ENCODE measurements at places on chromosomes 5 and 9. TPM values are rescaled to one million over a fixed set of nuclear protein-coding genes. Genes with fewer than 3 reads are reported as not detected.
A peak's percentile ranks its signal among the peaks of the same experiment; 100 is the strongest.

Gene ADAMTSL1
- 3.2 TPM for polyA plus RNA-seq

Gene COL15A1
- 42.0 TPM for polyA plus RNA-seq

Gene PCDHB9
- 1.2 TPM for polyA plus RNA-seq

DNA sequence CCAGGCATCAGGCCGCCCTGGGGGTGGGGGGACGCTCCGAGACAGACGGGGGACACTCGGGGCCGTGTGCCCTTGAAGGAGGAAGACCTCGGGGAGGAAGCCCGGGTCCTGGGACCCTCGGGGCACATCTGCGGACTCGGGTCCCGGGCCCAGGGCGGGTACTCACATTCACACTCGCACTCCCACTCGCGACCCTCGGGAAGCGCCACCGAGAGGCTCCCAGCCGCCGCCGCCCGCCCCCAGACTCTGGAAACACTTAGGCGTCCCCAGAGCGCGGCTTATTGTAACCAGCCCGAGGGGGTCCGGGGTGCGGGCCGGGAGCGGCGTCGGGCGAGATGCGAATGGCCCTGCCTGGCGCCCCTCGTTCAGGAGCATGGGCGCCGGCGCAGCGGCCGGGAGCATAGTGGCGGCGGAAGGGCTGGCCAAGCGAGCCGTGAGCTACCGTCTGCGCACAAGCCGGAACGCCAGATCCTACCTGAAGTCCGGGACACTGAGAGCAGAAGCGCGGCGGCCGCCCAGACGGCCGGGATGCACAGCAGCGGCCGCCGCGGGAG, 559 bp downstream of the ROR2 start:
- DNase-seq: no peak

GRCh38 chr5:44801992-44802391, 6.8 kb upstream of the MRPS30 start:
- DNase-seq: no peak

DNA sequence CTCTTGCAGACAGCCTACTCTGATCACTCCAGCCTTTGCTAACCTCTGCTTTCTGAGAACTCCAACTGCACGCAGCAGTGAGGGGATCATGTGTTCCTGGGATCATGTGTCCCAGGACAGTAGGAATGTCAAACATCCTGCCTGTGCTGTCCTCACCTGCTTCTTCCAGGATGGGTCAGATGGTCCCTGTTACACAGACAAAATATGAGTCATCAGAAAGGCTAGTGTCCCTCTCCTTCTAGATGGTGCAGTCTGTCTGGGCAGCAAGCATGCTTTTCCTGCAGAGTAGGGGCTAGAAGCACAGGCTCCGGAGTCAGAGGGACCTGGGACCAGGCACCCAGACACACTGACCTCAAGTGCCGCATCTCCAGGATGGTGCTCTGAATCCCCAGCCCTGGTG, 20.1 kb upstream of the SLC25A48 start:
- no peak for DNase-seq

DNA sequence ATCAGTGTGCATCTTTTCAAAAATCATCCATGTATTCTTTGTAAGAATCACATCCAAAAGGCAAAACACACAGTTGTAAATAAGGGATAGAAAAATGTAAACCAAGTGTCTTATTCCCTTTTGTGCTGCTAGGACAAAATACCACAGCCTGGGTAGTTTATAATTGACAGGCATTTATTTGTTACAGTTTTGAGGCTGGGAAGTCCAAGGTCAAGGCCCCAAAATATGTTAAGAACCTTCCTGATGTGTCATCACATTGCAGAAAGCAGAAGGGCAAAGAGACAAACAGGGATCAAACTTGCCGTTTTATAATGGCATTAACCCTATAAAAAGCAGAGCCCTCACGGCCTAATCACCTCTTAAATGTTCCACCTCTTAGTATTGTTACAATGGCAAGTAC, 364.8 kb downstream of the MED10 start:
- DNase-seq: no peak

DNA sequence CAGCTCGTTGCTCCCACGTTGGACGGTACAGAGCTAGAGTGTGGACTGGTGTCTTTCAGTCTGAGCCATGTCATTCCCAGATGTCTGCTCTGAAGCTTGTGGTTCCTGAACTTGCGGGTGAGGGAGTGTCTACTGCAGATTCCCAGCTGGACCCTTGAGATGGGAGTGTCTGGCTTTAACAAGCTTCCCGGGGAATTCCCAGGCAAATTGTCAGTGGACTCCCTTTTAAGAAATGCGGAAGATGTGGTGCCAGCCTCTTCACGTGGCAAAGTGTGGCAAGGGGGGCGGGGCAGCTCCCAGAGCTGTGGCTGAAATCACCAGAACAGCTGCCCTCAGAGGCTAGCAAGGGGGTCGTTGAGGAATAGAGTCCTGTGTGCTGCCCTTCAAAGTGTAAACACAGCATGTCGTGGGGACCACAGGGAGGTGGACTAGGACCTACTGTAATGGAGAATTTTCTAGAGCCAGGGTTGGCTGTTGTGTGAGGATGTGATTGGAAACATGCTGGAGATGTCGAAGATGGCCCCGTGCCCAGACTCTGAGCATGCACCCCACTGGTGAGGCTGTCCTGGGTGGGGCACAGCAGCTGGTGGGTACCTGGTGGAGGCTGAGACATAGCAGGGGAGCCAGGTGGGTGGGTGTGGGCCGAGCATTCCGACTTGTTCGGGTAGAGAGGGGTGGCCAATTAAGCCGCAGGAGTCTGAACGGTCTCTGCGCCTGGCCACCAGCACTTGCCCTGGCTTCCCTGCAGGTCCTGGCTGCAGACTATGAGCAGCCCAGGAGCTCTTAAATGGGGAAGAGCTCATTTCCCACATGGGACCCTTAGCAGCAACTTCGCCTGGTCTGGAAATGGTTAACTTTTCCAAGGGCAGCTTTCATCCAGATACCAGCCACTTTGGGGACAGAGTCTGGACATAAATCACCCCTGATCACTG, 37.4 kb downstream of the PRRX2 start:
- DNase-seq: no peak

DNA sequence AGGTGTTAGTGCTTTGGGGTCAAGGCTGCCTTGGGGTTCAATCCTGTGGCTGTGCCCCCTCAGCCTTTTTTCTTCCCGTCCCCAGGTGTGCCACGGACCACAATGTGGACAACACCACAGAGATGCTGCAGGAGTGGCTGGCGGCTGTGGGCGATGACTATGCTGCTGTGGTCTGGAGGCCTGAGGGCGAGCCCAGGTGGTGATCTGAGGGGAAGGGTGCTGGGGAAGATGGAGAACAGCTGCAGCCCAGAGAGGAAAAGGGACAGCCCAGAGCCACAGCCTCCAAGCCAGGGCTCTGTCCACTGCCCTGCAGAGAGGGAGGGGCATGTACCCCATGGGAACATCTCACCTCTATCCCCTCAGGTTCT, 2.1 kb downstream of the CERCAM start:
- DNase-seq: no peak

DNA sequence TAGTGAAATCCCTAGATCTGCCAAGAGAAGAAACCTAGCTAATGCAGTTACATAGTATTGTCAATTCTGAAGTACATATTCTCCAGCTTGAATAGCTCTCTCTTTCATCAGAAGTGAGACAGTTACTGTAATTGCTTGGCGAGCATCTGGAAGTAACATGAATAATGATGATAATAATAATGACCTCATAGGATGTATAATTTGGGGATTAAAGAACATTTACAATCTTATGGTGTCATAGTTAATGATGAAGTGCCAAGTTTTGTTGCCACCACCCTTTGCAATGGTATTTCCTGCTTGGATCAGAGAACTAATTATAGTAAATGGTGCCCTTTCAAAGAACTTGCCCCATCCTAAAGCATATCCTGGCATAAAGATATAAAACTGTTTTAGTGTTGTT, 201.4 kb downstream of the ADAMTSL1 start:
- no peak for DNase-seq

GRCh38 chr5:71455427-71456361, at the start of gene BDP1:
Gene BDP1, plus strand, starts transcription at chr5:71455651. Its CDS starts 227 bp downstream, at chr5:71455878.
- peak; percentile 96 for DNase-seq

- DNase-seq: no peak
Observed at GRCh38 chr5:151357097-151357496, 9.7 kb upstream of the SLC36A2 start.

Gene BTNL8
- polyA plus RNA-seq: 0.10 TPM

- DNase-seq: peak; percentile 61
Observed at GRCh38 chr5:96247097-96247701, 185.8 kb downstream of the PCSK1 start.

DNA sequence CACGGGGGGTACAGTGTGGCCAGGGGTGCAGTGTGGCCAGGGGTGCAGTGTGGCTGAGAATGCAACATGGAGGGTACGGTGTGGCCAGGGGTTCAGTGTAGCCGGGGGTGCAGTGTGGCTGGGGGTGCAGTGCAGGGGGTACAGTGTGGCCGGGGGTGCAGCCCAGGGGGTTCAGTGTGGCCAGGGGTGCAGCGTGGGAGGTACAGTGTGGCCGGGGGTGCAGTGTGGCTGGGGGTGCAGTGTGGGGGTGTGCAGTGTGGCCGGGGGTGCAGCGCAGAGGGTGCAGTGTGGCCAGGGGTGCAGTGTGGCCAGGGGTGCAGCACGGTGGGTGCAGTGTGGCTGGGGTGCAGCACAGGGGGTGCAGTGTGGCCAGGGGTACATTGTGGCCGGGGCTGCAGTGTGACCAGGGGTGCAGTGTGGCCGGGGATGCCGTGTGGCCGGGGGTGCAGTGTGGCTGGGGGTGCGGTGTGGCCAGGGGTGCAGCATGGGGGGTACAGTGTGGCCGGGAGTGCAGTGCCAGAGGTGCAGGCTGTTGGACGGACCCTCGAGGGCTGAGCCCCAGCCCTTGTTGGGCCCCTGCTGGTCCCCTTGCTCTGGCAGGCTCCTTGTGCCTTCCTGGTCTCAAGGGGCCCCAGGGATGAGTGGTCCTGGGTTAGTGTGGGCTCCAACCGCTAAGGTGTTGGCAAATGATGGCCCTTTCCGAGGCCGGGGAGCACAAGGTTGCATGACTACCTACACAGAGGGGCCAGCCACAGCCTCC, 17.9 kb downstream of the TPPP start:
- DNase-seq: no peak

- no peak for DNase-seq
Observed at GRCh38 chr9:134209731-134210311, 45.5 kb upstream of the RNU6ATAC start.

GRCh38 chr9:6870650-6871477, 113.1 kb downstream of the KDM4C start:
- no peak for DNase-seq

Gene GHR
- 10.1 TPM for polyA plus RNA-seq

Gene IL31RA
- not detected for polyA plus RNA-seq

GRCh38 chr9:135959814-135960213, 1.4 kb downstream of the UBAC1 start:
- DNase-seq: no peak

- peak; percentile 64 for DNase-seq
Observed at GRCh38 chr5:138725153-138725817, 27.9 kb upstream of the CTNNA1 start.

DNA sequence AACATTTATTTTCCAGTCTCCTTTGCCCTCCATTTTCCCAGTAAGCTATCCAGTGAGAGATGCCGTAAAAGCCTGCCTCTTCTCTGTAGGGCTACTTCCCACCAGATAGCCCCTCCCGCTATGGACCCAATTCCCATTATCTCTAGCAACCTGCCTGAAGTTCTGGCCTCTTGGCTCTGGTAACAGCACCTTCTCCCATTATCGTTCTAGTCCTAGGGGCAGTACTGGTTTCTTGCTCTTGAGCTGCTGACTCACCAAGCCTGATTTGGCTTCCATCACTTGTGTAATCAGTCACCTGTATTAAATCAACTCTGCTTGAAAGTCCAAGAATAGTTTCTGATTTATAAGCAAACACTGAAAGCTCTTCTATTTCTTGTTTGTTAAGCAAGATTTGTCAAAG, 42.8 kb upstream of the PARP8 start:
- DNase-seq: no peak

GRCh38 chr9:79120941-79121340, 450.8 kb upstream of the TLE4 start:
- DNase-seq: no peak

DNA sequence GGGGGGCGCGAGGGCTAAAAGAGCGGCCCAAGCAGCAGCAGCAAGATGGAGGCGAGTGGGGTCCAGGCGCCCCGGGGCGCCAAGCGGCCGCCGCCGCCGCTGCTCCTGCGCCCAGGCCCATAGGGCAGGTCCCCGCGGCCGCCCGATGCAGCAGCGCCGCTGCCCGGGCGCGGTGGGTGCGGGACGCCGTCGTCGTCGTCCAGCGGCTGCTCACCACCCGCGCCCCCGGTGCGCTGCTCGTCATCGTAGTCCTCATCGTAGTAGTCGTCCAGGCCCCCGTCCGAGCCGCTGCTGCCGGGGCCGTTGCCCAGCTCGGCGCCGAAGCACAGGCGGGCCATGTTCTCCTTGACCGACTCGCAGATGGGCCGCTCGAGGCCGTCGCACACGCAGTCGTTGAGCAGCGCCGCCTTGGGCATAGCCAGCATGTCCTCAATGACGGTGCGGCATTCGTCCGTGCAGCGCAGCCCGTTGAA, 1.5 kb downstream of the GAS1 start:
- DNase-seq: no peak

GRCh38 chr5:103035701-103036100, 84.2 kb downstream of the GIN1 start:
- no peak for DNase-seq

Gene UBE2QL1
- 0.46 TPM for polyA plus RNA-seq

DNA sequence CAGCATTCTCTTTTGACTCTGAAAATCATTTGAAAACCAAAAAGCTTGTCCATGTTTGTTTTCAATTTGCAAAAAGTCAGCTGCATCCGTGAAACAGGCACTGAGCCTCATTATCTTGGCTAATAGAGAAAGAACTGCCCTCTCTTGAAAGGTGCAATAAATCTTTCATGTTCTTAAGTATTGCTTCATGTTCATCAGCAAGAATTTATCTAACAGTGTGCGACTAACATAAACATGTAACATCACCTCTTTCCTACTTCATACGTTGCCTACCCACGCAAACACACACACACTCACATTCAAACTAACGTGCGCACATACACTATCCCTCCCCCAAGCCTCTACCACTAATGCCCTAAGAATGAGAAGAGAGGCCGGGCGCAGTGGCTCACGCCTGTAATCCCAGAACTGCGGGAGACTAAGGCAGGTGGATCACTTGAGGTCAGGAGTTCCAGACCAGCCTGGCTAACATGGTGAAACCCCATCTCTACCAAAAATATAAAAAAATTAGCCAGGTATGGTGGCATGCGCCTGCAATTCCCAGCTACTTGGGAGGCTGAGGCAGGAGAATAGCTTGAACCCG, 629.7 kb upstream of the ZNF608 start:
- DNase-seq: no peak

DNA sequence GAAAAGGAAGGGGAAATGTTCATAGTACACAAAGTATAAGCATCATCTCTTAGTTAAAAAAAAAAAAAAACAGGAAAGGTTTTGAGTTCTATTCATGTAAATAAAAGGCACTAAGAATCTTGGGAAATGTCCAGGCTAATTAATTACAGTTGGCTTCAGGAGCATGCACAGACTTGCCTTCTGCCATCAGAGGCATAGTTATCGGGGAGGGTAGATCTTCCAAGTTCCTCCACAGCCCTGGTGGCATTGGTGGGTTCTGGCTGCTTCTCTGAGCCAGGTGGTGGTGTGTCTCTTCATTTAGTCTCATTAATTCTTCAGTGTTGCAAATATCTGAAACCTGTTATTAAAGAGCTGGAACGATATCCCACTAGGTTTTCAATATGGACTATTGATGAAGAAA, 85.2 kb downstream of the TMEM252 start:
- no peak for DNase-seq

Gene TLX3
- polyA plus RNA-seq: 0.16 TPM

GRCh38 chr9:90906316-90907055, 104.9 kb downstream of the SYK start:
- DNase-seq: no peak

All from urinary bladder (tissue), 4 donors.